Ascending aorta (tissue), 2 donors: ENCODE measurements at places on chromosomes 13 and 19. TPM values are rescaled to one million over a fixed set of nuclear protein-coding genes. Genes with fewer than 3 reads are reported as not detected.

Gene NDUFA11
- 205 TPM for total RNA-seq

Gene PSG7
- total RNA-seq: not detected

Gene ZGLP1
- not detected for total RNA-seq

Gene ACER1
- total RNA-seq: not detected

Gene OLFM4
- total RNA-seq: not detected

Gene ZNF578
- total RNA-seq: not detected

Gene CFAP97D2
- total RNA-seq: not detected

Gene FGF21
- not detected for total RNA-seq

Gene BRSK1
- total RNA-seq: 6.5 TPM

Gene AMH
- not detected for total RNA-seq

Gene METTL21C
- not detected for total RNA-seq

Gene FAM216B
- total RNA-seq: not detected

Gene GPR4
- total RNA-seq: 14.0 TPM

Gene NAA16
- 11.9 TPM for total RNA-seq

Gene PGLYRP2
- not detected for total RNA-seq

Gene CACNG8
- total RNA-seq: 0.32 TPM

Gene GDF15
- 8.5 TPM for total RNA-seq

Gene ZNF799
- total RNA-seq: 3.1 TPM

Gene ZNF726
- not detected for total RNA-seq

Gene SULT2B1
- not detected for total RNA-seq

Gene ZNF793
- total RNA-seq: 3.6 TPM

Gene FXYD7
- total RNA-seq: not detected

Gene SLC15A1
- total RNA-seq: not detected

Gene CLEC11A
- total RNA-seq: not detected

Gene RETN
- total RNA-seq: not detected
